ENCODE measurements at places on chromosomes 13 and 19. TPM values are rescaled to one million over a fixed set of nuclear protein-coding genes. Genes with fewer than 3 reads are reported as not detected.
A peak's percentile ranks its signal among the peaks of the same experiment; 100 is the strongest.

Gene ARHGAP45
- total RNA-seq: 3.4 TPM

Gene CCDC70
- not detected for total RNA-seq

Gene SPRED3
- 6.2 TPM for total RNA-seq

Gene DAND5
- 0.17 TPM for total RNA-seq

Gene SLC25A41
- 0.44 TPM for total RNA-seq

Gene ZNF813
- total RNA-seq: 5.6 TPM

Gene RPL13A
- 2,393 TPM for total RNA-seq

- H3K27ac ChIP-seq: no peak overlapping the region
- no peaks in the 10 kb centered on the region for H3K27me3 ChIP-seq
- H3K4me1 ChIP-seq: peaks cover 19% of the 10 kb centered on the region
- H3K4me3 ChIP-seq: no peak overlapping the region
- no peak for DNase-seq
- H3K36me3 ChIP-seq: no peaks in the 10 kb centered on the region
Observed at GRCh38 chr19:44738603-44739558, 9.6 kb upstream of the BCL3 start.

DNA sequence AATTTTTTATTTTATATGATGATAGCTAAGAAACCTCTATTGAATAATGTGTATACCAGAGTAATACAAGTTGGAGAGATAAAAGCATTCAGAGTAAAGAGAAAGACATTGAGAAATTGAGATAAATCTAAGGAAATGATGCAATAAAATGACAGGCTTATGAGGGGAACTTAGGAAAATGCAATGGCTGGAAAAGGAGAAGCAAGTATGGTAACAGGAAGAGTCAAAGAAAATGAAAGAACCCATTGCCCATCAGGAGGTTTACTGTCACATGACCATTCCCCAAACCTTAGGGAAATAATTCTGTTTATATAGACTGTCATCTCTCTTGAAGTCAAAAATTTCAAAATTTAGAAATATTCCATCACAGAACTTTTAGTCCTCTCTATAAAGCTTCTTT lies 808.0 kb upstream of the PRR20A start:
- H3K4me3 ChIP-seq: no peak overlapping the region
- H3K4me1 ChIP-seq: no peaks in the 10 kb centered on the region
- no peaks in the 10 kb centered on the region for H3K27me3 ChIP-seq

DNA sequence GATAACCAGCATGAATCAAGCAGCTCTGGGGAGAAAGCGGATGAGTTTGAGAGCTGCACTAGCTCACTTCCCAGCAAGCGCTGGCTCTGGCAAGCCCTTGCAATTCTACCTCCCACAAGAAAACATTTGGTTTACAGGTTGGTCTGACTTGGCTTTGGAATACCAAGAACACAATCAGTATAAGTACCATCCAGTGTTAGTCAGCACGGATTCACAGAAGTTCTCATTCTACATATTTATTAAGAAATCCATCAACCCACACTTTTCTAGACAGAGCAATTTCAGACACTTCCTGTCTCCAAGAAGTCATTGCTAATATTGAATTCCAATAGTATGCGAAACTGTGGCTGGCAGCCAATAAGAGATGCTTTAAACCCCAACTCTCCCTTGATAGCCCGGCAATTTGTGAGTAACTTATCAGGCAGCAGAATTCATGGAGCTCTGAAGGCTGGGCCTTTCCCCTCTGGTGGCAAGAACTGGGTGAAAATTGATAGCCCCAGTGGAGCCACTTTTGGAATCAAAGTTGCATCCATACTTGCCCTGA lies 59.4 kb upstream of the WASF3 start:
- no peaks in the 10 kb centered on the region for H3K36me3 ChIP-seq
- DNase-seq: peak; percentile 82
- H3K4me3 ChIP-seq: no peak overlapping the region
- peaks cover 32% of the 10 kb centered on the region for H3K4me1 ChIP-seq
- H3K27me3 ChIP-seq: no peaks in the 10 kb centered on the region

GRCh38 chr13:27980280-27980998 lies 8.1 kb downstream of the URAD start:
- no peaks in the 10 kb centered on the region for H3K36me3 ChIP-seq
- no peak for DNase-seq
- peaks cover 86% of the 10 kb centered on the region for H3K27me3 ChIP-seq
- H3K4me3 ChIP-seq: no peak overlapping the region
- no peak overlapping the region for H3K27ac ChIP-seq

- H3K36me3 ChIP-seq: no peaks in the 10 kb centered on the region
- H3K27me3 ChIP-seq: no peaks in the 10 kb centered on the region
- H3K27ac ChIP-seq: no peak overlapping the region
Observed at GRCh38 chr19:7888826-7889217, 512 bp downstream of the LRRC8E start.

GRCh38 chr13:43895940-43896339 lies 16.2 kb downstream of the LACC1 start:
- no peak overlapping the region for H3K27ac ChIP-seq
- peaks cover 4% of the 10 kb centered on the region for H3K27me3 ChIP-seq
- no peak for DNase-seq
- no peaks in the 10 kb centered on the region for H3K36me3 ChIP-seq
- no peak overlapping the region for H3K4me3 ChIP-seq

GRCh38 chr19:16673231-16673630 lies 12.3 kb downstream of the TMEM38A start:
- H3K27me3 ChIP-seq: no peaks in the 10 kb centered on the region
- H3K27ac ChIP-seq: no peak overlapping the region
- no peaks in the 10 kb centered on the region for H3K4me1 ChIP-seq

DNA sequence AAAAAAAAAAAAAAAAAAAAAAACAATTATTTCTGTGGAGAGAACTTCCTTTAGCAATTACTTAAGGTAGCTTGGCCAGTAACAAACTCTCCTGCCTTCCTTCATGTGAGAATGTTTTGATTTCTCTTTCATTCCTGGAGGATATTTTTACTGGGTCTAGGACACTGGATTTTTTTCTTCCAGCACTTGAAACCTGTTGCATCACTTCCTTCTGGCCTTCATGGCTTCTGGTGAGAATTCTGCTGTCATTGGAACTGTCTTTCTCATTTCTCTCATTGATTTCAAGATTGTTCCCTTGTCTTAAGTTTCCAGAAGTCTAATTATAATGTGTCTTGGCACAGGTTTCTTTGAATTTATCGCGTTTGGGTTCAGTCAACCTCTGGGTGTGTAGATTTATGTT lies 19.3 kb upstream of the RAB20 start:
- H3K4me1 ChIP-seq: no peaks in the 10 kb centered on the region
- no peak overlapping the region for H3K27ac ChIP-seq
- no peaks in the 10 kb centered on the region for H3K27me3 ChIP-seq

DNA sequence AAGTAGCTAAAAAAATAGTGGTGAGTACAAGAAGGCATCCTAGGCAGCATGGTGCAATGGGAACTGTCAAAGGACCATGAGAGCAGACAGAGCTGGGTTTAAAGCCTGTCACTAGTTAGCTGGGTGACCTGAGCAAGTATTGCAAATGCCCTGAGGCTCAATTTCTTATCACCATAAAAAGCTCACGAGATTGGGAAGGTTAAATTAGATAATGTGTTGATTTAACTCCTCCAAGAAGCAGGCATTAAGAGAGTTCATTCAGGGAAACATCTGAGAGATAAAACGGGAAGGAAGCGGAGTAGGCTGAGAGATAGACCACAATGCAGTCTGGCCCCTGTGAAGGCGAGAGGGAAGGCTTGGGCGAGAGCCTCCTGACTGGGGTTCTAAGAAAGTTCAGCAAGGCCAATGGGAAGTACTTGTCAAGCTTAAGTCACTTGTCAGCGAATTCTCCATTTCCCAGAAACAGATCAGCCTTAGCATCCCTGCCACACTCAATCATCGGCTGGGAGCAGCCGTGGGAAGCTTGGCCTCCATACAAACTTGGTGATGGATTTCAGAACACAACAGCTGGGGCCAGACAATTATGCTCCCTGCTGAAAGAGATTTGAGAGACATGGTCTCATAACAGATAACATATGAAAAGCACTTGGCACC lies 105.5 kb downstream of the POU4F1 start:
- no peaks in the 10 kb centered on the region for H3K4me1 ChIP-seq
- H3K27me3 ChIP-seq: no peaks in the 10 kb centered on the region
- no peaks in the 10 kb centered on the region for H3K36me3 ChIP-seq

DNA sequence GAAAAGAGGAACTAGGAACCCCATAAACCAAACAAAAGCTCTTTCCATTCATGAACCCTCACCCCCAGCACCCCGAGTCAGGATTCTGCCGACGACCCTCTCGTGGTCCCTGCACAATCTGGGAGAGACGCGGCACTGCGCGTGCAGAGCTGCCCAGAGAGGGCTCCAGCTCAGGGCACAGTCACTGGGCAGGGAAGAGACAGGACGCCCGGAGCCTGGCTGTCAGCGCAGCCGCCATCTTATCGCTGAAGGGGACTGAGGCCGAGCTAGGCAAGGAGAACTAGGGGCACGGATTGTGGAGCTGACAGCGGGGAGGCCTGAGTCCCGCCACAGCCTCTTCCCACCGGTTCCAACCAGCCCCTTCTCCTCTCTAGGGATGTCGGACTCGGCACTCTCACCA lies 349 bp downstream of the ZNF98 start:
- no peak overlapping the region for H3K4me3 ChIP-seq
- H3K27ac ChIP-seq: no peak overlapping the region
- no peaks in the 10 kb centered on the region for H3K4me1 ChIP-seq
- no peaks in the 10 kb centered on the region for H3K27me3 ChIP-seq
- no peak for DNase-seq
- no peaks in the 10 kb centered on the region for H3K36me3 ChIP-seq

DNA sequence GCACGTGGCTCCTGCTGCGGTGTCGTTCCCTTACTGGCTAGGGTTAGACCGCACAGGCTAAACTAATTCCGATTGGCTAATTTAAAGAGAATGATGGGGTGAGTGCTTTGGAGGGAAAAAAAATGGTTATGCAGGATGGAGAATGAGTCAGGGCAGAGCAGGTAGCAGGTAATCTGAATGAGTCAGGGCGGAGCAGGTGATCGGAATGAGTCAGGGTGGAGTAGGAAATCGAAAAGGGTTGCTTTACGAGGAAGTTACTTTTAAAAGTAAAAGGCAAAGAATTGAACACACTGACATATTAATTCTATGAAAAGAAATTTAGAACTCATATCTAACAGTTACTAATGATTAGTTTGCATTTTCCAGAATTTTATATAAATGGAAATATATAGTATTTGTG lies 335.5 kb downstream of the FOXO1 start:
- H3K27ac ChIP-seq: no peak overlapping the region
- no peaks in the 10 kb centered on the region for H3K36me3 ChIP-seq
- H3K4me1 ChIP-seq: no peaks in the 10 kb centered on the region
- H3K27me3 ChIP-seq: no peaks in the 10 kb centered on the region

- no peak overlapping the region for H3K4me3 ChIP-seq
- peak; percentile 6 for DNase-seq
- H3K36me3 ChIP-seq: peaks cover 95% of the 10 kb centered on the region
- H3K27ac ChIP-seq: no peak overlapping the region
- no peaks in the 10 kb centered on the region for H3K27me3 ChIP-seq
Observed at GRCh38 chr13:37029617-37030016, 29.0 kb downstream of the EXOSC8 start.

- no peak for DNase-seq
- no peaks in the 10 kb centered on the region for H3K4me1 ChIP-seq
- H3K4me3 ChIP-seq: no peak overlapping the region
- H3K27me3 ChIP-seq: no peaks in the 10 kb centered on the region
- no peaks in the 10 kb centered on the region for H3K36me3 ChIP-seq
- no peak overlapping the region for H3K27ac ChIP-seq
Observed at GRCh38 chr13:49066856-49067255, 91.1 kb downstream of the FNDC3A start.

GRCh38 chr13:102688306-102688973 lies 6.4 kb downstream of the METTL21C start:
- H3K27ac ChIP-seq: no peak overlapping the region
- no peak overlapping the region for H3K4me3 ChIP-seq
- H3K27me3 ChIP-seq: no peaks in the 10 kb centered on the region
- H3K4me1 ChIP-seq: no peaks in the 10 kb centered on the region

DNA sequence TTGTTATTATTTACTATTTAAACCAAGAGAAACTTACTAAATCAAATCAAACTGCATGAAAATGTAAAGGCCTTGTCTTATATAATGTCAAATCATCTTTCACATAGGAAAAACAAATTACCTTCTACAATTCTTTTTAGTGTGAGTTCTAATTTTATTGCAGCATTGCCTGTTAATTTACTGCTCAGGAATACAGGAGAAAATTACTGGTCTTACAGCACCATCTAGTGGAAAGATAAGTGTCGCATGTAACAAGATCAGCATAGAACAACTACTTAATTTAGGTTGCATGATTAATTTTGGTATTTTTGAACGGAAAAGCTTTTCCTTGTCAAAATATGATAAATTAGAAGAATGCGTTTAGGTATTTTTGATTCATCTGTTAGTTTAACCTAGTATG lies 502.7 kb downstream of the UQCRFS1 start:
- no peak overlapping the region for H3K27ac ChIP-seq
- peak; percentile 65 for DNase-seq
- H3K4me3 ChIP-seq: no peak overlapping the region
- H3K36me3 ChIP-seq: no peaks in the 10 kb centered on the region

GRCh38 chr13:30799356-30799824 lies 64.0 kb downstream of the ALOX5AP start:
- H3K4me3 ChIP-seq: no peak overlapping the region
- no peaks in the 10 kb centered on the region for H3K27me3 ChIP-seq
- H3K36me3 ChIP-seq: no peaks in the 10 kb centered on the region
- H3K27ac ChIP-seq: peak overlapping the region; percentile 46

- H3K27ac ChIP-seq: peak overlapping the region; percentile 97
- no peaks in the 10 kb centered on the region for H3K27me3 ChIP-seq
- H3K36me3 ChIP-seq: no peaks in the 10 kb centered on the region
- peak overlapping the region; percentile 99 for H3K4me3 ChIP-seq
- DNase-seq: peak; percentile 80
Observed at GRCh38 chr19:571566-571974, 826 bp upstream of the BSG start.

- peaks cover 28% of the 10 kb centered on the region for H3K36me3 ChIP-seq
- no peak overlapping the region for H3K27ac ChIP-seq
- no peaks in the 10 kb centered on the region for H3K27me3 ChIP-seq
- H3K4me3 ChIP-seq: no peak overlapping the region
- peaks cover 5% of the 10 kb centered on the region for H3K4me1 ChIP-seq
Observed at GRCh38 chr19:49823472-49823871, 5.4 kb downstream of the MED25 start.

DNA sequence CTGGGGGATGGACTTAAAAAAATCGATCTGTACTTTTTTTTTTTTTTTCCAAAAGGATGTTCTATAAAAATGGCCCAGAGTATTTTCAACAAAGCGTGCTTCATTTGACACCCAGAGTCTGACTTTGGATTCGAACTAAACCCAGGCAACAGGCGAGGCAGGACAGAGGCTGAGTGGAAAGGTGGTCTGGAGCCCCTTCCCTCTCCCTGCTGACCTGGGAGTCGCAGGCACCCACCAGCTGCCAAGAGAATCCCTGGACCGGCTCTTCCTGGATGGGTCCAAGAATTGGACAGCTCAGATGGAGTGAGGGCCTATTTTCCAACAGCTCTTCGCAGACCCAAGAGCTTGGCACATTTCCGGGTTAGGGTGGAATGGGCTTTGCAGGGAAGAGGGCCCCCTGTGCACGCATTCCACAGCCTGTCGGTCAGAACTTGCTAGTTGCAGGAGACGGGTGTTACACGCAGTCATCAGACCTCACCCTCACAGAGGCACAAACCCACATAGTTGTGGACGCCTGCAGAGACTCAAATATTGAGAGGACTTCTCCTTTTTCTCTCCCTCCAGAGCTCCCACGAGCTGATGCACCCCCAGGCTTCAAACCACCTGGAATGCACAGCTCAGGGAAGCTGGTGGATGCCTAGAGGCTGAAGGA lies 15.2 kb downstream of the KCTD15 start:
- no peaks in the 10 kb centered on the region for H3K27me3 ChIP-seq
- H3K36me3 ChIP-seq: no peaks in the 10 kb centered on the region
- H3K4me1 ChIP-seq: no peaks in the 10 kb centered on the region
- DNase-seq: no peak

Data from A673 (cell line).